Esophagus mucosa (tissue), 1 donor: ENCODE measurements at places on chromosomes 6 and 20. TPM values are rescaled to one million over a fixed set of nuclear protein-coding genes. Genes with fewer than 3 reads are reported as not detected.

MUC22 gene
- total RNA-seq, result 0.88 TPM

NECAB3 gene
- 8.0 TPM for total RNA-seq

MAPK14 gene
- total RNA-seq, result 39.9 TPM

PTPRT gene
- 0.08 TPM for total RNA-seq

ELOVL4 gene
- 6.8 TPM for total RNA-seq

PACRG gene
- 0.76 TPM for total RNA-seq

C6orf47 gene
- total RNA-seq, result 18.1 TPM

PRSS16 gene
- total RNA-seq, result 7.7 TPM

SCRT2 gene
- total RNA-seq, result not detected

KCNK15 gene
- 1.0 TPM for total RNA-seq

TRIM10 gene
- not detected for total RNA-seq

CST2 gene
- not detected for total RNA-seq

TMEM74B gene
- 1.4 TPM for total RNA-seq

SLC16A10 gene
- 0.24 TPM for total RNA-seq

KCNK16 gene
- total RNA-seq, result not detected

PSMG4 gene
- 19.6 TPM for total RNA-seq

IPCEF1 gene
- total RNA-seq, result 1.8 TPM

KPNA5 gene
- 5.7 TPM for total RNA-seq

NELFE gene
- 57.7 TPM for total RNA-seq

SDHAF4 gene
- 11.7 TPM for total RNA-seq

PTCRA gene
- not detected for total RNA-seq

KCNB1 gene
- total RNA-seq, result 0.52 TPM

TMEM170B gene
- total RNA-seq, result 0.20 TPM

CSTF1 gene
- 18.5 TPM for total RNA-seq

SLC4A11 gene
- total RNA-seq, result 20.0 TPM

C6orf58 gene
- total RNA-seq, result not detected

FRK gene
- 7.8 TPM for total RNA-seq

KHDC1L gene
- 0.32 TPM for total RNA-seq

TTBK1 gene
- not detected for total RNA-seq

DYNLT2 gene
- total RNA-seq, result 0.84 TPM

SOX4 gene
- 10.5 TPM for total RNA-seq

TDP2 gene
- 16.1 TPM for total RNA-seq

WRNIP1 gene
- 41.2 TPM for total RNA-seq

GMEB2 gene
- total RNA-seq, result 6.9 TPM

PROKR2 gene
- total RNA-seq, result not detected

ADGB gene
- not detected for total RNA-seq

LY6G6D gene
- total RNA-seq, result not detected

SASH1 gene
- 65.2 TPM for total RNA-seq

BMP5 gene
- 0.08 TPM for total RNA-seq

MACROD2 gene
- 2.2 TPM for total RNA-seq

SPATA25 gene
- total RNA-seq, result 0.76 TPM

STAU1 gene
- 55.8 TPM for total RNA-seq

KCNQ2 gene
- not detected for total RNA-seq

UBD gene
- total RNA-seq, result 1.00 TPM

MYMX gene
- total RNA-seq, result 0.44 TPM
